Stimulated activated CD4-positive, alpha-beta T cell treated with anti-CD3 and anti-CD28 coated beads, Interleukin-12 subunit alpha, Interleukin-12 subunit beta, amount 100 ng/mL, for 48 hours (primary cell): ENCODE measurements at places on chromosomes 4 and X.
A peak's percentile ranks its signal among the peaks of the same experiment; 100 is the strongest.

DNA sequence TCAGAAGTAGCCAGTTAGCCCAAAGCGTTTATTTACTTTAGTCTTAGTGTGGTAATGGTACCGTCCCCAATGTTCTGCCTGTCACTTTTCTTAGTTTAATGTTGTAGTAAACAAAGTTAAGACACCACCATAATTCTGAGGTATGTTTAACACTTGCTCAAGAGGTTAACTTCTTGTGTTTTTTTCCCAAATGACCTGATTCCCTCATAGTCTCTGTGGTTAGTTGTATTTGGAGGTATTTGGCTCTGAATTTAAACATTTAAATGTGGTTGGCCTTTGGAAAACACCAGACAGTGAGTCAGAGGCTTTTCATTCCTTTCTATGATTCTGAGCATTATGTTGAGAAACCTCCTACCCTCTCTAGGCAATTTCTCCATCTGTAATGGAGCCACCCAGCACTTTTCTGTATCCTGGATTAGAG, 47.9 kb downstream of the CXCL1 start:
- DNase-seq = no peak

- DNase-seq = no peak
These were observed 12.4 kb downstream of the CTSO start for GRCh38 chr4:155941085-155941790.

- no peak for DNase-seq
These were observed 376.5 kb upstream of the MAD2L1 start for GRCh38 chr4:120443116-120443515.

DNA sequence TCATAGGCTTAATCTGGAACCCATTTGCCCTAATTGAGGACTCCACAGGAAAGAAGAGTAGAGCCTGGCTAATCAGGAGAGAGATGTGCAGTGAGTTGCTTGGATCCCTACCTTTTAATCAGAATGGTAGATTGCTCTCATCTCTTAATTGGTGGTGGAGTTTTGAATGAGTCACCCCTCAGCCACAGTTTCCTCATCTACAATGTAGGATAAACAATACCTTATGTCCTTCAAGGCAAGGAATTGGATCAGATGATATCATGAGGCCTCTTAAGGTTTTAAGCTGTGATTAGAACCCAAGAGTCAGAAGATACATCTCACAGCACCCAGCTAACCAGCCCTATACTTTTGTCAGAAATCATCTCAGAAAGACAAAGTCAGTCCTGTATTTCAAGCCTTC, 39.1 kb downstream of the PDGFRA start:
- DNase-seq = no peak

DNA sequence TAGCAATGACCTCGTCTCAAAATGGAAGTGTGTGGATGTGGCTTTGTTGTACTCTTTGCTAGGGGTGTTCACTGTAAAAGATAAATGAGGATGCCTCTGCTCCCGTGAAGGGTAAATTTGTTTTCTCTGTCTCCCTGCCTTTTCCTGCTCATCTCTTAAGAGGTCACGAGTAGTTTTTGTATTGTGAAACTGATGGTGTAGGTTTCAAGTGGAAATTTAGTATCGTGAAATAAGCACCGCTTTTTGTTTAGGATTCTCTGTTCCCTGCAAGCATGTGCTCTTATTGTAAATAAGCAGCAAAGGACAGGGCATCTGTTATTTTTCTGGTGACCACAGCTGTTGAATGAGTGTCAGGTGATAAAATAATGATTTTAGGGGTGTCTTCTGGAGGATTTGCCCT, 104.6 kb downstream of the PHEX start:
- DNase-seq = no peak

- no peak for DNase-seq
These were observed 164.0 kb upstream of the TRAM1L1 start for GRCh38 chr4:117249333-117249732.

GRCh38 chrX:17656035-17656418, 81.3 kb upstream of the SCML1 start:
- DNase-seq = no peak

GRCh38 chr4:177297785-177298391, 11.8 kb upstream of the NEIL3 start:
- DNase-seq = no peak

DNA sequence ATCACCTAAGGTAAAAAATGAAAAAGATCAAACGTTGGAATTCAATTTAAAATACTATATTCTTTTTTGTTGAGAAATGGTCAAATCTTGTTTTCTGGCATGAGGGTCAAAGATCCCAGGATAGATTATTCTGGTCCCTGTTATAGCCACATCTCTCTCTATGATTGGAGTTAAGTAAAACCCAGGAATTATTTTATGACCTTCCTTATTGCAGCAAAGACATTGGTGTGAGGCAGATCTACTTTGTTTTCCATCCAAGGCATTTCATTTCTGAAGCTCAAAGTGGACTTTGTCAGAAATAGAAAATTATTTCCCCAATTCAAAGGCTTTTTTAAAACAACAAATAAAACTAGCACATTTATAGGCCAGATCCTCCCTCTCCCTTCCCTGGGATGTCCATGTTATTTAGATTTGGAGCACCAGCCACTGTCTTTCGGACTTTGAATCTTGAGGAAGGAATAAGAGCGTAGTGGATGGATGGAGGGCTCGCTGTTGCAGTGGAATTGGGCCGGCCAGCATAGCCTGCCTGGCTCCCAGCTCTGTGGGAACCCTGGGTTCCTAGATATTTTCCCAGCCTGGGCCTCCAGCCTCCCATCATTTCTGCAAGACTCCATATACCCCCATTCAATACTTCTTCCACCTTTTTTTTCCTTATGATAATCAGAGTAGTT, 45.6 kb upstream of the HAND2 start:
- no peak for DNase-seq

GRCh38 chrX:15674514-15674840, 9.9 kb upstream of the CLTRN start:
- no peak for DNase-seq

DNA sequence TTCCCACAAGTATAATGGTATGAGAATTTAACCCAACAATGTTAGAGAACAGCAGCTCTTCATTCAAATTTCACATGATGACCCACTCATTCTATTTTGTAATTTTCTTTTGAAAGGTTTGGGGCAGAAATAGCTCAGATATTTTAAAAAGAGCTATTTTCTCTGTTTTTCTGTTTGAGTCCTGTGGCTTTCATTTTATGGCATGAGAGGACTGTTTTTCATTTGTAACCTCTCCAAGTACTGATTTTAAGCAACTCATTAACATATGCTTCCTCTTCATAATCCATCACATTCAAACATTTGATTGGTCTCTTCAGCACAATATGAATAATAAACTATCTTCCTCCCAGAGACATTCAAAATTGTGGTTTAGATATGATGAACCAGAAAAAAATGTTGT, 129.0 kb upstream of the TEX13A start:
- no peak for DNase-seq

GRCh38 chr4:180086480-180087190, 2156.6 kb upstream of the TENM3 start:
- DNase-seq = no peak

GRCh38 chrX:107825698-107826237, at the start of gene MID2:
Gene MID2 (plus strand): TSS chrX:107825866. CDS start chrX:107826427, 561 bp downstream.
- DNase-seq = peak; percentile 9

GRCh38 chr4:6582889-6583490, 8.0 kb downstream of the MAN2B2 start:
- no peak for DNase-seq

GRCh38 chr4:176065435-176066291, at the start of gene WDR17:
Gene WDR17 (plus strand): TSS chr4:176065841. CDS start chr4:176111581, 45,740 bp downstream.
- peak; percentile 51 for DNase-seq

- DNase-seq = no peak
These were observed 10.3 kb downstream of the SPATA4 start for GRCh38 chr4:176185051-176185450.

GRCh38 chr4:8537041-8537461, 43.1 kb upstream of the GPR78 start:
- DNase-seq = no peak

GRCh38 chr4:84032372-84032771, 466.7 kb downstream of the NKX6-1 start:
- no peak for DNase-seq

DNA sequence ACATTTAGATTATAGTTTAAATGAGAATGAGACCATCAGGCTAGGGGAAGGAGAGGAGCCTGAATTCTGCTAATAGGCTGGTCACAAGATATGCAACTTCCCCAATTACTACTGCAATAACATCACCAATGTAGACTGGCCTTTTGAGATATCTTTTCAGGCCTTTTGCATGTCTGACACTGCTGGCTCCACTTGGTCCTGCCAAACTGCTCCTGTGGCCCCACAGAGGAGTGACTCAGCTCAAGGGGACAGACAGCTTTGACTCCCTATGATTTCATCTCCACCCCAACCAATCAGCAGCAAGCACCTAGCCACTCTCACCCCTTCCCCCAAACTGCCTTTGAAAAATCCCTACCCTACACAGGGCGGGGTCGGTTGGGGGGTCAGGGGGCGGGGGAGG, 22.8 kb downstream of the GPRIN3 start:
- DNase-seq = no peak

- DNase-seq = no peak
These were observed 50.6 kb upstream of the ANKRD17 start for GRCh38 chr4:73309211-73309610.

GRCh38 chrX:104987063-104987462, 233.4 kb downstream of the TEX13A start:
- no peak for DNase-seq

GRCh38 chrX:43595931-43596330, 60.2 kb upstream of the MAOA start:
- DNase-seq = no peak

DNA sequence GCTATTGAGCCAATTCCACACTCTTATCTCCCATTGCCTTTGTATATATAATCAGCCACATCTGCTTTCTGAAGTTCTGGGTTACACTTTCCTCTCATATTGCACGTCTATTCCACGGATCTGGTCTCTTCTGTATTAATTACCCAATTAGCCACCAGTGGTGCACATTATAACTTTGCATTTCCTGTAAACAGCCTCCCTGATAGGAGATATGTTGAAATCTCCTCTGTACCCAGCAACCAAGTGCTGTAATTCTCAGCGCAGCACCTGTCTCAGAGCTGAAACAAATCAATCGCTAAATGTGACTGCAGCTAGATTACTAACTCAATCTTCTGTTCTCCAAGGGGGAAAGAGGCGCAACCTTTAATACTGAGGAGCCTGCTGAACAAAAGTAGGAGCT, 326.4 kb downstream of the SLITRK2 start:
- DNase-seq = no peak

GRCh38 chr4:4789462-4789861, 70.0 kb upstream of the MSX1 start:
- DNase-seq = no peak

- no peak for DNase-seq
These were observed 362.0 kb downstream of the ADAM29 start for GRCh38 chr4:175280153-175280552.

DNA sequence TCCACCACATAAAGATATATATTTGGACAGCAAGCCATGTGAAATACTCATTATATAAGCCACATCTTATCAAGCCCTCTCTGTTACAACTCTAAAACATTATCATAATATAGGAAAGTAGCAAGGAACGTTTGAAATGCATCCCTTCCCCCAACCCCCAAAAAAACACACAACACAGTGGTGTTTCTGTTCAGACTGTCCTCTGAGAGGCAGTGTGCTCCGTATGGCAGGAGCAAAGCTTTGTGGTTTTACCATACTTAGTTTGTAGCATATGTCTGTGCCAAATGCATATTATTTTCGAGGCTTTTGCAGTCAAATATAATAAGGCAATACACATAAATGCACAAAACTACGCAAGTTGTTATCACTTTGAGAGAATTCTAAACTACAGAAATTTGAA, 194.2 kb downstream of the RAPGEF2 start:
- DNase-seq = no peak

DNA sequence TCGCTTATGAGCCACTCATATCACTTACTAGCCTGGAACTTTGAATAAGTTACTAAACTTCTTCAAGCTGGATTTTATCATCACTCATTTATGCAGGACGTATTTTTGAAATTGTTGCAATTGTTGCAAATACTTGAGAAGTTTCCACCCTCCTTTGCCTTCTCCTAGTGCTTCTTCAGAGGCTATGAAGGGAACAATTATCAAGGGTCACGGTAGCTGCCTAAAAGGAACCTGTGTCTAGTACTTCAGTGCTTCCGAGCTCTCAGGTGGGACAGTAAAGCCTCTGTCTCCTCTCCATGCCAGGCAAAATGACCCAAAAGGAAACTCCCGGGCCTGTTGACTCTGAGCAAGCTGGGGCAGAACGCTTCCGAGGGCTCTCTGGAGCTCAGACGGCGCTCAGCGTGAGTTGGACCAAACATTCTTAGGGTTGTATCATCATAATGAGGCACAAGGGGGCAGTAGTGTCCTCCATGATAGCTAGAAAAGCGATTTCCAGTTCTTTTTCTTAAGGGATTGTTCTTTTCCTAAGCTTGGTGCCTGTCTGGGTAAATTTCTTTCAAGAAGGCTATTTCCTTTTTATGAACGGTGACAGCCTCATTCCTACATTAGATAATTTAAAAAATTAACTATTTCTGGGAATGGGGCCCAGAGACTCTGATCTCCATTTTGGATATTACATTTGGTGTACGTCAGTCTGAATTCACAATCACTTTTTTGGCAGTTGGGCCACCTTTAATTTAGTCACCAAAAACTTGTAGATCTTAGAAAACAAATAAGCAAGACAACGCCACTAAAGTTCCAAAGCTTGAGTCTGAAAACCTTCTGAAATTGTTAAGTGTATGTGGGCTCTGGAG, 73.1 kb downstream of the PACRGL start:
- DNase-seq = peak; percentile 3

GRCh38 chr4:21947791-21948346, 703 bp downstream of the KCNIP4 start:
- DNase-seq = no peak

DNA sequence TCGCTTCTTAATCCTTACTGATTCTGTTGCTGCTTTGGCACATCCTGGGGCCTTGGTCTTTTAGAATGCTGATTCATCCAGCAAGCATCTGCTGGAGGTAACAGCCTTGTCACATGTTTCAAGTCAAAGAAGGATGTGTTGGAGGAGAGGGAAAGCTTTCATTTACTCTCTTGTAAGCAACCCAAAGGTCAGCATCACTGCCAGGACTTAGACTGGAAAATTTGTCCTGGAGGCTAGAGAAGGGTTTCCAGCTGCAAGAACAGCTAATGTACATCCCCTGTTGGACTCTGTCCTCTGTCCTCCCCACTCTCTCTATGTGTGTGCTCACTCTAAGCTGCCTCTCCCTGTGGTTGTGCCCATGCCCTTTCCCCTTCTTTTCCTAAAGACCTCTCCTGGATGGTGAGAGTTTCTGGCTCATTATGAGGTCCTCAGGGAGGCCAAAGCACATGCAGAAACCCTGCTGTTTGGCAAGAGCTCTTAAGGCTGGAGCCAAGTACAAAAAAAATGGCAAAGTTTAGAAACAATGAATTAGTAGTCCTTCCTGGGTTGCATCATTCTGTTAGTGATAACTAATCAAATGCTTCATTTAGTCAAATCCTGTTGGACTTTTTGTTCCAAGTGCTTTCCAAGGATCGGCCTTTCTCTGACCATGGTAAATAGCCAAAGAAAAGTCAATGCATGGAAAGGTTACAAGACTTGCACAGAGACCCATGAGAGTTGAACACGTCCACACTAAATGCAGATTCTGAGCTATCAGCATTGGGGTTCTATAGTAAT, 13.4 kb upstream of the SRPX start:
- DNase-seq = no peak

GRCh38 chrX:11967986-11968869, 170.0 kb upstream of the FRMPD4 start:
- DNase-seq = no peak
